Stimulated activated CD8-positive, alpha-beta memory T cell treated with anti-CD3 and anti-CD28 coated beads, Interleukin-7, amount 100 ng/mL, for 4 hours (primary cell): ENCODE measurements at places on chromosomes 6 and 20.

GRCh38 chr6:13428583-13429405 lies 58.6 kb downstream of the GFOD1 start:
- DNase-seq: no peak

GRCh38 chr6:110449541-110449895 lies 26.9 kb downstream of the SLC22A16 start:
- DNase-seq: no peak

- no peak for DNase-seq
Observed at GRCh38 chr6:137749696-137750211, 117.3 kb upstream of the TNFAIP3 start.

DNA sequence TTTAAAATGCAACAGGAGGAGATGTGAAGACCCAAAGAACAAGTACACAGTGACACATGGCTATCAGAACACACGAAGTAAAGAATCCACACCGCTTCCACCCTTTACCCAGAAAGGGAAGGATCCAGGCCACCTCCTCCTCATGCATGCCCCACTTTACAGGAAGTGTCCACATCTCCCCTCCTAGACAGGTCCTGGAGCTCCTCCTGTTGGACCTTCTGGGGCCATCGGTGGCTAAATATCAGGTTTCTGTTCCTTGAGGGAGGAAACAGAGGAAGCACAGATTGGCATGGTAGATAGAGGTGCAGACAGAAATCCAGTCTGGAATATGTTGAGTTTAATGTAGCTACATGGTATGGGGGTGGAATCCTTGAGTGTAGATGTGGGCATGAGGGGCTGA lies 10.9 kb downstream of the NINL start:
- DNase-seq: no peak

- no peak for DNase-seq
Observed at GRCh38 chr6:147043994-147044477, 160.2 kb upstream of the STXBP5 start.

- DNase-seq: no peak
Observed at GRCh38 chr6:104908031-104908887, 48.5 kb upstream of the HACE1 start.

- no peak for DNase-seq
Observed at GRCh38 chr6:44003345-44004061, 123.7 kb downstream of the MRPL14 start.

DNA sequence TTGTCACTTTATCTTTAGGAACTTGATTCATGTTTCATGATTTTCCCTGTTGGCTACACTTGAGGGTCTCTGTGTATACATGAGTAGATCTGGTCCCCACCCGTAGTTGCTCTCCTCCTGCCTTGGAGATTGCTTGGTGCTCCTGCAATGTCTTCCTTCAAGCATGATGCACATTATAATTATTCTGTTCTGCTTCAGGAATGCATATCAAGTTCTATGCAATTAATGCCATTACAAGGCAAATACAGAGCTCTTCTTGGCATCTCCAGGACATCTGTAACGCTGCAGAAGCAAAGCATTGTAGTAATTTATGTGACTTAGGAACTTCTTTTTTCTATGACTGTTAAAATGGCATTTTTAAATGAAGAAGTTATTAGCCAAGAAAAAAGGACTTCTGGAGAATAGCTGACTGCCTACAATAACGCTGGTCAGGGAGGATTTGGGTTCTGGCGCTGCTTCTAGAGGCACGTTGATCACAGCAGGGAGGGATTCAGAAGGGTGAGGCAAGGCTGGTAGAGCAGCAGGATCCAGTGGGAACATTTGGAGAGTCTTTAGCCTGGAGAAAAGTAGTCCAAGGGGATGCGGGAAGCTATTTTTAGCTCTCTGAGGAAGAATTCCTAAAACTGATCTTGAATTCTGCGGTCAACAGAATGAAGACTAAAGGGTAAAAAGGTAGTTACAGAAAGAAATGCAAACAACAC lies 203.6 kb downstream of the PLCB1 start:
- DNase-seq: no peak
